ENCODE measurements at places on chromosomes 5 and 9.
A peak's percentile ranks its signal among the peaks of the same experiment; 100 is the strongest.

DNA sequence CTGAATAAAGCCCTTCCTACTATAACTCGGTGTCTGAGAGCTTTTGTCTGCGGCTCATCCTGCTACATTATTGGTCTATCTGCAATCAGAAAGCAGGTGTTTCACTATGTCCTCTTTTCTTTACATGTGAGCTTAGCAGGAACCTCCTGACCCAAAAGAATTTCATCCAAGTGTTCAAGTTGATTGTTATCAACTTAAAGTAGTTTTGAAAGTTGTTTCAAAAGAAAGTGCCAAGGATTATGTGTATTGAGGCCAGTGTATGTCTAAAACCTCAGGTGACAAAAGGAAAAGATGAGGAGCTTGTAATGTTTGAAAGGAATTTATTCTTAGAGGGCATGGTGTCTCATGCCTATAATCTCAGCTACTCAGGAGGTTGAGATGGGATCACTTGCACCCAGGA is 8.1 kb upstream of the SELENOP start:
- no peak for DNase-seq

DNA sequence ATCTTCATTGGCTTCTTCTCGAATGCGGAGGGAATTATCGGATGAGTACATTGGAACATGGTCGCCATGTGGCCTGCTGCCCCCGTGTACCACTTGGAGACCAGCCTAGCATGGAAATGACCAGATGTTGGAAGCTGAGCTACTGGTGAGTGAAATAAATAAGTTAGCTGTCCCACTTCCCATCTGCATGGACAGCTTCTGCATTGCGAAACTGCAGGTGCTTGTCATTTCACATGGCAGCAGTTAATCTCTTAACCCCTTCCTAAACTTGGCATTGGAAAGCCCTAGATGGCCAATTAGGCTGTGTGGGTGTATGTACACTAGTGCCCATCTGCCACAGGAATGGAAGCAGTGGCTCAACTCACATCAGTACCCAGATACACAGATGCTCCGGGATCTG is 246.6 kb upstream of the IL12B start:
- DNase-seq = no peak

DNA sequence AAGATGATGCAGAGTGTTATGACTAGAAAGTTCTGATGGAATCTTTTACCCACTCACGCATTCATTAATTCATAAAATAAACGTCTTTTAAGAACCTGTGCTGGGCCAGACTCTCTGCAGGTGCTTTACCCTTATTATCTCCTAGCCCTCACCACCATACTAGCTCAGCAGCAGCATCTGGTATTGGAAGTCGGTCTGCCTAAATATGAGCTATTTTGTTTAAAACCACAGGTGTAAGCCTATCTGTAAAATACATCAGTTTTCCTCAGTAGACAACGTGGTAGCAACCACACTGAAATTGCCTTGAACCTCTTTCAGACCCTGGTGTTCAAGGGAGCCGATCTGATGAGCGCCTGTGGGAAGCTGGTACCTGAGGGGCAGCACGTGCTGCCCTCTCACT is 69.4 kb downstream of the PPIC start:
- no peak for DNase-seq

GRCh38 chr9:136831720-136832104 is 10.6 kb upstream of the AJM1 start:
- DNase-seq = no peak

DNA sequence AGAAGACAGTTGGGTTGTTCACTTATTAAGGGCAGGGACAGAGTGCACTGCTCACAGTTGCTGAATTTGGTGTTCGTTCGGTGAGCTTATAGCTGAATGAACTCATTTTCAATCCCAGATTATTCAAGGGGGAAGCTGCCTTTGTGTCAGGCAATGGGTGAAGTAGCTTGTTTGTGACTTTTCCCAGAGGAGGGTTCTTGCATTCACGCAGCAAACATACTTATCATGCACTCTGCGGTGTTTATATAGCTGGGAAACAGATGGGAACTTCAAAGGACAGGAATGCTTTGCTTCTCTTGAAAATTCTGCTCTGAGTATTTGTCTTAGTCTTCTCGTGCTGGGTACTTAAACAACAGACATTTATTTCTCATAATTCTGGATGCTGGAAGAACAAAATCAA is 64.7 kb upstream of the ABCA1 start:
- DNase-seq = no peak

GRCh38 chr9:109969011-109969410 is 189.0 kb downstream of the PALM2AKAP2 start:
- no peak for DNase-seq

GRCh38 chr5:152084476-152084875 is 159.8 kb upstream of the GLRA1 start:
- no peak for DNase-seq

DNA sequence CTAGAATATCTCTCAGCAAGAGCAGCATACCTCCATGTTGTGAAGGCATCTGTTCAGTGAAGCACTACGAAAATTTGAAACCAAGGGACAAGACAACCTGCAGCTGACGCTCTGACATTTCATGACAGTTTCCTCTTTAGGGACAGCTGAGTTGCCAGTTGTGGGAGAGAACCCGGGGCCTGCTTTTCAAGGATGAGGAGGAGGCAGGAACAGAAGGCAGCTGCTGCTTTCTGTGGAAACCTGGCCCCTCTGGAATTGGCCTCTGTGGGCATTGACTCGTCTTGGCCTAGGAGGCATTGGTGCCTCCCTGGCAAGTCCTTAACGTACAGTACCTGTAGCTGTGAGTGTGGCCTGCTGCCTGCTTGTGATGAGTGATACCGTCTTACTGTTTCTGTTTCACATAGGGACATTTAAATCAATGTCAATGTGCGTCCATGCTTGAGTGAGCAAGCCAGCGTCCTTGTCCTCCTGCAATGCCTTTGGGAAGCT is 21.6 kb downstream of the SLC46A2 start:
- DNase-seq = no peak

- peak; percentile 33 for DNase-seq
Measured at GRCh38 chr9:5336688-5337087, 3.0 kb downstream of the RLN1 start.
